ENCODE measurements at places on chromosomes 7 and 10. TPM values are rescaled to one million over a fixed set of nuclear protein-coding genes. Genes with fewer than 3 reads are reported as not detected.

Gene AKR1C1
- not detected for polyA plus RNA-seq

Gene NKX2-3
- polyA plus RNA-seq, result not detected

Gene ADAM22
- 0.23 TPM for polyA plus RNA-seq

Gene SORCS1
- polyA plus RNA-seq, result not detected

Gene PNLIPRP1
- polyA plus RNA-seq, result not detected

Gene OPN4
- not detected for polyA plus RNA-seq

Gene PLAU
- not detected for polyA plus RNA-seq

Gene PTCD1
- 5.5 TPM for polyA plus RNA-seq

Gene MSMB
- polyA plus RNA-seq, result not detected

Gene SLC16A9
- not detected for polyA plus RNA-seq

Gene GPRIN2
- not detected for polyA plus RNA-seq

Gene MCM10
- polyA plus RNA-seq, result not detected

Gene TBXAS1
- 16.7 TPM for polyA plus RNA-seq

Gene WNT8B
- polyA plus RNA-seq, result not detected

Gene AOAH
- 2.8 TPM for polyA plus RNA-seq
